ENCODE measurements at places on chromosomes 11 and 22.
A peak's percentile ranks its signal among the peaks of the same experiment; 100 is the strongest.

- no peak for DNase-seq
Measured at GRCh38 chr11:8201644-8202365, 33.0 kb upstream of the RIC3 start.

DNA sequence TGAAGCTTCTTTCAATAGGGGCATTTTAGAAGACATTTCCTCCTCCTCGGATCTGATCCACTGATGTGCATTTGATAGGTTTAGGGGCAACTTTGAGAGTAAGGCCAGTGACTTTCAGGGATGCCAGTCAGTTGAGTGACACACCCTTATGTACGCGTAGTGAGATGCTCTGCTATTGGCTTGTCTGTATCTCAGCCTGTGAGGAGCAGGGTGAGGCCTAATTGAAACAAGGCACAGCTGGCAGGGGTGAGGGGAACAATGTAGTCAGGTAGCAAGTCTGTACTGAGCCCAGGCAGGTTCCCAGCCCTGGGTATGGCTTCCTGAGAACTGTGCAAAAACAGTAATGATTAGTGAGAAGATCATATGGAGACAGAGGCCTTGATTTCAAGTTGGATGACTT lies 61.5 kb downstream of the STIM1 start:
- no peak for DNase-seq

DNA sequence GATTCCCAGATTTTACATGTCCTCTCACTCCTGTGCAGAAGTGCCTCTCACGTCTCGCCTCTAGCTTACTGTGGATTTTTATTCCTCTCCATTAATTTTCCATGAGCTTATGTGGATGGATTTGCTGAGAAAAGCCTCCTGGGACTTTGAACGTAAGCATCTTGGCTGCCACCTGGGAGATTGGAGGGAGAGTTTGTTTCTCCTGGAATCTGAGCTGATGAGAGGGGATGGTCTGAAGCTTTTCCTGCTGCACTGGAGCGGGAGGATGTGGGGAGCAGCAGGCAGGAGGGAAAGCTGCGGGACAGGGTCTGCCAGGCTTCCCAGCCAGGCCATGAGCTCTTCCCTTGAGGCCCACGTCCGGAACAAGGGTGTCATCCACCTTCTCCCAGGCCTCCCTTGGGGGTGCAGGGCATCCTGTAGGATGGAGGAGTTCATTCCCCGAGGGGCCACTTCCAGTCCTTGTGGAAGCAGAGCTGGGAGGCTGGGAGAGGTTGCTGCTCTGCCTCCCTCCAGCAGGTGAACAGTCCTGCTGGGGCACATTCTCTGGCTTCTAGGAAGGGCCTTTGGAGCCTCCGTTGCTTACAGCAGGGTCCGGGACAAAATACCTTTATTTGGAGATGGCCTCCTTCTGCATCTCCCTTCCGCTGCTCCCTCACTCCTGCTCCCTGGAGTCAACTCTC lies 3.6 kb upstream of the SHANK2 start:
- DNase-seq: no peak

- no peak for DNase-seq
Measured at GRCh38 chr11:110174645-110175310, 81.6 kb downstream of the ZC3H12C start.

- DNase-seq: no peak
Measured at GRCh38 chr22:31342389-31343140, 3.6 kb downstream of the PATZ1 start.

- DNase-seq: no peak
Measured at GRCh38 chr11:10752486-10752885, 1.4 kb downstream of the CTR9 start.

DNA sequence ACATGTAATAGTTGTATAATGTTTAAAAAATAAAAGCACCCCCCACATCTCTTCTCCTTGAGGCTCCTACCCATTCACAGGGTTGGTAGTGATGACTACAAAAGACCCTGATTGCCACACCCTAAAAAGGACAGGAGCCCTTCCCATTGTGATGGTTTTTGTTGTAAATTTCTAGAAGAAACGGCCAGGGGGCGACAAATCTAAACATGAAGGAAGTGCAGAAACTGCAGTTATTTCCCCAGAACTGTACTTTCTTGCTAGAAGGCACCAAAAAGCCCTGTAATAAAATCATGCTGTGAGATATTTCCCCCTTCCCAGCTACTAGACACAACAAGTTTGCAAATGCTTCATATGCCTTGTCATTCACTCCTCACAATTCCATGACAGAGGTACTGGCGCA lies 10.8 kb downstream of the PRR5L start:
- DNase-seq: no peak

DNA sequence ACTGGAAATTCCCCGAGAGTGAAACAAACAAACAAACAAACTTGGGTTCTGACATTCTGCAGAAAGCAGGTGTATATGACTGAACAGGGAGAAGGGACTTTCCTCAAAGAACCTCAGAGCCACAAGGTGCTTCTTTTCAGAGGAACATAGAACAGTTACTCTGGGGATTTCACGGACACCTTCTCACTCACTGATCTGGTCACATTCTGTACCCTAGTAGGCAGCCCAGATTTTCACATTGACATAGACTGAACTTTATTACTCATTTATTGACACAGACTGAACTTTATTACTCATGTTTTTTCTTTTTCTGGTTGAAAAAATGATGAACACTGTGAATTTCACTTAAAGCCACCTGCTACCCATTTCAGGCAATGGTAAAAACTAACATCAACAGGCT lies 263.0 kb downstream of the OPCML start:
- no peak for DNase-seq

DNA sequence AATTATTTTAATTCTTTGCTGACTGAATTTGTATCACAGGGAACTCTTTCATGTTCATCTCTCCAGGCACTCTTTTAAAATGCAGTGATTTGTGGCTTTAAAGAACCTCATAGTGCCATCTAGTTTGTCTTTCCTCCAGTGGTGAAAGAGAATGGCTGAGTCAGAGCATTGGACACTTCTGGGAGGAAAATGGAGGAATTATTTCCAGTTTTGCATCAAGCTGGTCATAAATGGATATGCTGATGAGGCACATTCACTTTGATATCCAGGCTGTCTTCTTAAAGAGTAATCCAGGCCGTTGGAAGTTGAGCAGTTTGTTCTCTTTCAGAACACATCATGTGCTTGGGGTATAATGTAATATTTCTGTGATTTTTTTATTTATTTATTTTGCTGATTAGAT lies 273.7 kb downstream of the DDX10 start:
- DNase-seq: no peak

DNA sequence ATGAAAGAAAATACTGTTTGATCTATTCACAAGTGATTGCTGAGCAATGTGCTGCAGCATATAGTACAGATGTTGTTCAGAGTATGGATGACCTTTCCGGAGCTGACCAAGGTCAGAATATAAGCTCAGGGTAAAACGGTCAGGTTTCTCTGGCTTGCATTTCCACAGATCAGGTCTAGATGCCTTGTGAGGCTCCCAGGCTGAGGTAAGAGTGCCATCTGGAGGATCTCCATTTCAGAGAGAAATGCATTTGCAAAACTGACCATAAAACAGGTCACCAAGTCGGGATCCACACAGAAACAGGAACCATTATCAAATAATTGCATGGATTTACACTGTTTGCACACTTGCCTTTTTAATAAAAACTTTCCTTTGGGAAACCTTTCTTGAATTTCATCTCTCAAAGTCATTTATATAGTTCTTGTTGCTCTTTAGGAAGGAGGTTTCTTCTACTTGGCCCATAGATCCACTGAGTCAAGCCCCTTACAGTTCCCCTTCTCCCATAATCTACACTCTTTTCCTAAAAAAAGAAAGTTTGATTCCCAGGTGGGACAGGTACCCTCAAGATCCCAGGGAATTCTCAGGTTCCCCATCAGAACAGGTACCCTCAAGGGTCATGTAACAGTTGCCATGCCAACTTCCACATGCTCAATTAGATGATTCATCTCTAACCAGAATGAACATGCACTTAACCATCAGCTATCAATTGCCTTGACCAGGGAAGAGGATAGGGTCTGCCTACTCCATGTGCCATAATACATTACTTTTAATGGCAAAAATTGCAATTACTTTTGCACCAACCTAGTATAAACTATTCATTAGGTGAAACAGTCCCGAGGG lies 25.0 kb upstream of the TMPRSS5 start:
- DNase-seq: no peak

DNA sequence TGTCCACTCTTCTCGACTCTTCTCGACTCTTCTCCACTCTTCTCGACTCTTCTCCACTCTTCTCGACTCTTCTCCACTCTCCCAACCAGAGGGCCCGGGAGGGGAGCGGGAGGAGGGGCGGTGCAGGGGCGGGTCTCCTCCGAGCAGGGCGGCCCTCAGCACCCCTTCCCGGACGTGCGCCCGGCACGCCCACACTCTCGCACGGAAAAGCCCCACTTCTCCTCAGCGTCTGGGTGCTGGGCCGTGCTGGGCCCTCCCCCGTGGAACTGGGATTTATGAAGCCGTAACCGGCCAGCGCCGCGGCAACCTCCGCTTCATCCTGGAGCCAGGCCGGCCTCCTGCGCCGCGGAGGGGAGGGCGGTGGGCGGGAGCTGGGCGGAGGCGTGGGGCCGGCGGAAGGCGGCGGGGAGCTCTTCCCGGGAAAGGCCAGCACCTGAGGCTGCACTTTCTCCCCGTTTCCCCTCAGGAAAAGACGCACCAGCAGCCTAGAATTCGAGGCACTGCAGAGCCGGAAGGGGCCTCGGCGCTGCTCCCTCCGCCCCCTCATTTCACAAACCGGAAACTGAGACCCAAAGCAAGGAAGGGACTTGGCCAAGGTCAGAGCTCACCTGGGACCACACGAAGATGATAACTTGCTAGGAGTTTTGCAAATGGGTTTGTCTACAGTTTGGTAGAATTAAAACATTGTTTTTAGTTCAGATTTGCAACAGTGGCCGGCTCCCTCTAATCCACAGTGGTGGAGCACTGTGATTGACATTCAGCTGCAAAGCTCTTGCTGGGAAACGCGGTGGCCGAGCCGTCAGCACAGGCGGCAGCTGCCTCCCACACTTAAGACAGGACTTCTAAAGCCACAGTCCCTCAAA lies 31.6 kb upstream of the JAM3 start:
- peak; percentile 52 for DNase-seq

GRCh38 chr11:130785380-130786116 lies 130.7 kb downstream of the SNX19 start:
- no peak for DNase-seq

DNA sequence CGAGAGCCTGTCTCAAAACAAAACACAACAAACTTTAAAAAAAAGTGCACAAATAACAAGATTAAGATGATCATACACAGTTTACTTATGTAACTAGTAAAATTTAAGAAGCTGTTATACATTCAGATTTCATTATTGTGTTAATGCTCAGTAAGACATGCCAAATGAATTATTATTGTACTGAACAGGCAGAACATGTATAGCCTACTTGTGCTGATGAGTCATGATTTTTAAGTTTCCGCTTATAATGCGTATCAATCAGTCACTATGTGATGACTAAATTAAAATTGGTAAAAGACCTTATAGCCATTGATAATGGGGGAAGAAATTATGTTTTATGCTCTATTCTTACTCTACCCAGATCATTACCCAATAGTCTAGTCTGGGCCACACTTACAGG lies 20.5 kb upstream of the EXPH5 start:
- DNase-seq: no peak

- no peak for DNase-seq
Measured at GRCh38 chr11:37182031-37182430, 584.0 kb upstream of the RAG2 start.

DNA sequence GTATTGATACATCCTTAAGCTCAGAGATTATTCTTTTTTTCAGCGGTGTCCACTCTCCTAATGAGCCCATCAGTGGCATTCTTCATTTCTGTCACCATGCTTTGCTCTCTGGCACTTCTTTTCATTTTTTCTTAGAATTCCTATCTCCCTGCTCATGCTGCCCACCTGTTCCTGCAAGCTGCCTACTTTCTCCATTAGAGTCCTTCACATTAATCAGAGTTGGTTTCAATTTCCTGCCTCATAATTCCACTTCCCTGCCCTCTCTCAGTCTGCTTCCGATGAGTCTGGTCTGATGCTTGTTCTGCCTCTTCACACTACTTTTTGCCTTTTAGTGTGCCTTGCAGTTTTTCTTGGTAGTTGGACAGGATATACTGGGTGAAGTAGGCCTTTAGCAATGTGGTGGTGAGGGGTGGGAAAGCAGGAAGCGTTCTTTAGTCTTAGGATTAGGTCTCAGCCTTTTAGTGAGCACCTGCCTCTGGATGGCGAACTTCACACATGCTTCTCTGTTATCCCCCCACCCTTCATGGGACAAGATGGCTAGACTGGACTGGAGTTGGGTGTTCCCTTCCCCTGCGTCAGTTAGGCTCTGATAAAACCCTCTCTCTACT lies 53.6 kb downstream of the CECR2 start:
- no peak for DNase-seq

- no peak for DNase-seq
Measured at GRCh38 chr11:131691181-131692041, 321.0 kb downstream of the NTM start.

GRCh38 chr22:25827415-25827814 lies 85.4 kb downstream of the MYO18B start:
- no peak for DNase-seq

DNA sequence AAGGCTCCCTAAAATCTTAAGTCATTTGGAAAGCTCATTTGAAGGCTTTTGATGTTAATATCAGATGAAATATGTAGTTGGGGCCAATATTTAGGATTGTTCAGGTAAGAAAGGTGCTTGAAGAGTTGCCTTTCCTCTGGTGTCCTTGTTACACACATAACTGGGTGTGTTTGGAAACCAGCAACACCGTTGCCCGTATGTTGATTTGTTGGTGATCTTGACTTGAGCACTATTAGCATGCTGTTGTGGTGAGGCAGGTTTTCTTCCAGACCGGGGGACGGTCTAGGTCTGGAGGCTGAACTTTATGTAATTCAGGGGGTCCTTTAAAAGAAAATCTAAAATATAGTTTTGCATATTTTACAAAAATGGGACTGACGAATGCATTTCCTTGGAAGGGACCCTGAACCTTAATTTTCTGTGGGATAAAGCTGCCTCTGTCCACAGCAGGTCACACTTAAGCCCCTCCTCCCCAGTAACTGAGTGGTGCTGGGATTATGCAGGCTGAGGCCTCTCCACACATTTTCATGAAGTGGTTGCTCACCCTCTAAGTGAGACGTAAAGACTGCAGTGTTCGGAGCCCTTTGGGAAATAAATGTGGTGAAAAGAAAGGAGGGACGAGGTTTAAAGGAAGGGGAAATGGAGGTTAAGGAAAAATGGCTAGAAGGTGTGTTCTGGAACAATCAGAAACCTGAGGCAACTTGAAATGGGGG lies 1.8 kb downstream of the YWHAH start:
- no peak for DNase-seq

GRCh38 chr11:61923166-61924063 lies 6.0 kb upstream of the RAB3IL1 start:
- DNase-seq: no peak

Measured in T-helper 22 cell (primary cell).